ENCODE measurements at places on chromosomes 6 and 20. TPM values are rescaled to one million over a fixed set of nuclear protein-coding genes. Genes with fewer than 3 reads are reported as not detected.

TREML4 gene
- total RNA-seq = not detected

KIF6 gene
- 0.10 TPM for total RNA-seq

LY6G6F gene
- total RNA-seq = not detected

SRF gene
- 58.7 TPM for total RNA-seq

KIF25 gene
- not detected for total RNA-seq

MCCD1 gene
- total RNA-seq = not detected

LGSN gene
- not detected for total RNA-seq

FOXC1 gene
- 0.07 TPM for total RNA-seq

PAX1 gene
- not detected for total RNA-seq

CCNC gene
- 39.8 TPM for total RNA-seq

CGA gene
- not detected for total RNA-seq

GSTA1 gene
- total RNA-seq = not detected

FRS3 gene
- total RNA-seq = 5.3 TPM

Measured in T-helper 1 cell treated with Interleukin-12 subunit alpha and Interleukin-12 subunit beta and Interleukin-4 antibody, amounts not matched to agents 30 ng/mL and 1 ng/mL, for 36 hours (primary cell).